ENCODE measurements at places on chromosomes 11 and 22.

- DNase-seq = no peak
These were observed 24.1 kb upstream of the CDC42EP2 start for GRCh38 chr11:65290448-65291165.

DNA sequence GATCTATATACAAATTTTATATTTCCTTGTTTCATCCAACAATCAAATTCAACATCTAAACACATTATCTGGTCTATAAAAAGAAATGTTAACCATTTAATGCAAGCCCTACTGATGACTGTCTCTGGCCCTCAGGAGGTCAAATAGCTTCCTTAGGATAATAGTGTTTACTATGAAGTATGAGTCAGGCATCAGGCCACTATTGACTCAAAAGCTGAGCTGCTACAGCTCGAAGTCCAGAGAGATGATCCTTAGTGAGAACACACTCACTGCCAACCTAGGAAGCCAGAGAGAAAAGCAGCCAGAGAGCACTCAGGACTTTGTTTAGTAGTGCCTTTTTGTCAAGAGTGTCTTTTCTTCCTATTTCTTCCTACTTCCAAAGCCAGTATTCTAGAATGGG lies 171.8 kb downstream of the SOX6 start:
- DNase-seq = no peak

DNA sequence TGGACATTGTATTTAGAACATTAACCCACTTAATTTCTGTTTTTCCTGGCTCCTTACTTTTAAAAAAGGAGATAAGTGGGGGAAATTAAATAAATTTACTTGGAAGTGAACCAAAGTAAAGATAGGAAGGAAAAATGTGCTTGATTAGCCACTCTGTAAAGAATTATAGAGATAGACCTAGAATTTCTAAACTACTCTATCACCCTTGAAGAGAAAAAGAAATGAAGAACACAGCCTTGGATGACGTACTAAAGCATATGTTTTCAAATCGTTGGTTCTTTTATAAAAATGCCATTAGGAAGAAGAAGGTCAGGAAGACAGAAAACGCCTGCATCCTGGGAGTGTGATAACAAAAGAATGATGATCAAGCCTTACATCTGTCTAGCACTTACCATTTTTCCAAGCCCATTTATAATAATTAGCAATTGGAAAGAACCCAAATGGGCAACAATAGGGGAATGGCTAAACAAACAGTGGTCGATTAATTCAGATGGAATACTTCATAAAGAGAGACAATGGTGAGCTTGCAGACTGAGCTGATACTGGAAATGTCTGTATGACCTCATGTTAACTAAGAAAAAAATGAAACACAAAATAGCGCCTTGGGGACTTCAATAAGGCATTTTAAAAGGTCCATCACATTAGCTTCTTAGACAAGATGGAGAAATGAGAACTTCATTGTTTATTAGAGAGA lies 81.0 kb upstream of the LRRC55 start:
- DNase-seq = no peak

- no peak for DNase-seq
These were observed 5.2 kb downstream of the LGR4 start for GRCh38 chr11:27467181-27467913.

GRCh38 chr22:50277761-50278160 lies 7.6 kb upstream of the MAPK11 start:
- DNase-seq = no peak

- DNase-seq = no peak
These were observed 3.5 kb downstream of the YIF1A start for GRCh38 chr11:66285250-66285947.

DNA sequence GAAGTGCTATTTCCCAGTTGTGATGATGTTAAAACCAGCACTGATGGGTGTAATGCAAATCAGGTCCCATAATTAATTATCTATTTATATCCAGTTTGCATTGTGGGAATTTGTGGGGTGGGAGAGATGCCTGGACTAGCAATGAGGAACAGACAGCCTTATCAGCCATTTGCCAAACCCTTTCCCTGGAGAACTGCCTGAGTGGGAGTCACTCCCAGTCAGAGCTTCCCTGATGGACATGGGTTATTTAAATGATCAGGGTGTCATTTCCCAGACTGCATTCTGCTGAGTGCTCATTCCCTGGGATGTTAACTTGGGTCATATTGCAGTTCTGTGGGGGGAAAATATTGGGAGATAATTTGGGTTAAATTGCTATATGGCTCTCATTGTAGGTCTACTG lies 168.5 kb downstream of the NAV2 start:
- no peak for DNase-seq

GRCh38 chr11:65298131-65298535 lies 16.5 kb upstream of the CDC42EP2 start:
- no peak for DNase-seq

- DNase-seq = no peak
These were observed 83.6 kb downstream of the ENTHD1 start for GRCh38 chr22:39809772-39810557.

GRCh38 chr22:19598054-19598855 lies 74.0 kb upstream of the CLDN5 start:
- no peak for DNase-seq

GRCh38 chr11:63837739-63838138 lies 1.2 kb upstream of the MARK2 start:
- DNase-seq = no peak

GRCh38 chr11:31847761-31848160 lies 36.6 kb upstream of the PAX6 start:
- no peak for DNase-seq

DNA sequence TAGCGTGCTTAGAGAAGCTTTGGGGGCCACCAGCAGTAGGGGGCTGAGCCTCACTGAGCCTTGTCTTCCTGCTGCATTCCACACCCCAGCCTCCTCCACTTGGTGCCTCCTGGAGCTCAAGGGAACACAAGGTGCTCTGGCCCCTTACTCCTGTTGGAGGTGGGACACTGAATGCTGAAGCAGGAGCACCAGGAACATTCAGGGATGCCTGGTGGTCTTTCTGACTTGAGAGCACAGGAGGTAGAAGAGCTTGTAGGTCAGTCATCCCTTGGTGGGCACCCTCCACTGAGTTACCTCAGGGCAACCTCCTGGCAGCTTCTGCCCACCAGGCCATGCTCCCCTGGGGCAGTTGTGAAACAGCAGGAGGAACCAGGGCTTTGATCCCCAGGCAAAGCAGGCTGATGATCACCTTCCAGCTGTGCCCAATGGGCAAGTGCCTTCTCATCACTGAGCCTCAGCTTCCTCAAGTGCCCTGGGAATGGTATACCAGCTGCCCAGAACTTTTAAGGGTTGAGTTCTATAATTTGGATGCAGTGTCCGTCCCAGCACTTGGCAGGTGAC lies 50.1 kb downstream of the CABIN1 start:
- no peak for DNase-seq

DNA sequence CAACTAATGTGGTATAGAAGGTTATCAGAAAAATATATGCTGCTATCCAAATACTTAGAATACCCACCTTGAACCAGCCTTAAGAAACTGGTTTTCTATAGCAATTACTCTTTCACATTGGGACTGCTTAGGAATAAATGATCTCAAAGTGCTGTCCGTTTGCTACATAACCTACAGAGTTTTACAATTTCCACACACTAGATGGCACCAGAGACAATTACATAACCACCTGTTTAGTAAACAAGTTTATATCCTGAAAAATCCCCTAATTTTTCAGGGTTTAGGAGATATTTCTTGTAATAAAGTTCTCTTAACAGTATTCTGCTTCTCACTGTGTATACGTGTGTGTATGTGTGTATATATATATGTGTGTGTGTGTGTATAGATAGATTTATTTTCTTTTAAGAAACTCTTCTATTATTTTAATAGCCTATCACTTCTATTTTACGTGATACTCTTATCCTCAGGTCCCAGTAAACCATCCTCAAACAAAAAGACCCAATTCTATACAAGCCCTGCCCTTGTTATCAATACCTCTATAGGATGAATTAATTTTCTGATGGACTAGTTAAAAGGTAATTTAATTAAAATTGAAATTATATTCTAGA lies 6.7 kb upstream of the OR5I1 start:
- no peak for DNase-seq

DNA sequence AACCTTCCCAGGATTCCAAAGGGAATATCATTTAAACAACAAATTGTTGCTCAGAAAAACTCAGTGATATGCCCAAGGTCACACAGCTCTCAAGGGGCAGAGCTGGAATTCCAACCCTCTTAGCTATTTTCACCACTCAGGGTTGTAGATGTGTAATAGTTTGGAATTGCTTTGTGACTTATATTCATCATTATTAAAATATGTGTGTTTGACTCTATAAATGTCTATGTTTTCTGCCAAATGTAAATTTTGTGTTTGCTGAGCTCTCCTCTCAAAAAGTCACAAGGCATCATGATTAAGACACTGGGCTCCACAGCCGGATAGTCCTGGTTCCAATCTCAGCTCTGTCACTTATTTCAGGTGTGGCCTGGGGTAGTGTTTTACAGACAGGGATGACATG lies 407.3 kb downstream of the TMEM135 start:
- DNase-seq = no peak

GRCh38 chr11:20770414-20770946 lies 101.1 kb downstream of the NELL1 start:
- no peak for DNase-seq

- no peak for DNase-seq
These were observed 10.9 kb downstream of the ACO2 start for GRCh38 chr22:41479671-41480396.

- no peak for DNase-seq
These were observed 29.7 kb upstream of the TEF start for GRCh38 chr22:41352058-41352457.

DNA sequence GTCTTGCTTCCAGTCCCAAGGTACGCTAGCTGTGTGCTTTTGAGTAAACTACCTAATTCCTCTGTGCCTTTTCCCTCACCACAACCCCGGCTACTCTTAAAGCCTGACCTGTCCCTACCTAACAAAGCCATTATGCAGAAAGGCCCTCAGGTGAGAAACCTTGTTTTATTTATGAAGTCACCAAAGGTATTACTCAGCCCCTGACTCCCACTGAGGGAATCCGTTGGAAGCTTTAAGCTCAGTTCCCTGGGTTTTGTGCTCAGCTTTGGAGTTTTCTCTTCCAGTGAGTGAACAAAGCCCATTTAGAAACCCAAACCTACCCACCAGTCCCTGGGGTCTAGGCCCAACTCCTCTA lies 90.9 kb downstream of the APIP start:
- DNase-seq = no peak

DNA sequence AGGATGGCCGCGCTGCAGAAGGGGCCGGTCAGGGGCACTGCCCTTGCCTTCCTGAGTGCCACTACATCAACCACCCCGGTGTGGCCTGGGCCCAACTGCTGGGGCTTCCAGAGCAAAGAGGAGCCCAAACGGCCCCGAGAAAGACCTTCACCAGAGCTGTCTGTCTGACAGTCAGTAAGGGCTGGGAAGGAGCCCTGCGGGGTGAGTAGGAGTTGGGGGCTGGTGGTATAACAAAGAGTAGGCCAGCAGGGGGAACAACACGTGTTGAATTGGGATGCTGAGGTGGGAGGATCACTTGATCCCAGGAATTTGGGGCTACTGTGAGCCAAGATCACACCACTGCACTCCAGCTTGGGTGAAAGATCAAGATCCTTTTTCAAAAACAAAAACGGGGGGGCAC lies 3.9 kb downstream of the GSTT4 start:
- DNase-seq = no peak

- no peak for DNase-seq
These were observed 7.4 kb upstream of the PRR33 start for GRCh38 chr11:1899090-1899489.

DNA sequence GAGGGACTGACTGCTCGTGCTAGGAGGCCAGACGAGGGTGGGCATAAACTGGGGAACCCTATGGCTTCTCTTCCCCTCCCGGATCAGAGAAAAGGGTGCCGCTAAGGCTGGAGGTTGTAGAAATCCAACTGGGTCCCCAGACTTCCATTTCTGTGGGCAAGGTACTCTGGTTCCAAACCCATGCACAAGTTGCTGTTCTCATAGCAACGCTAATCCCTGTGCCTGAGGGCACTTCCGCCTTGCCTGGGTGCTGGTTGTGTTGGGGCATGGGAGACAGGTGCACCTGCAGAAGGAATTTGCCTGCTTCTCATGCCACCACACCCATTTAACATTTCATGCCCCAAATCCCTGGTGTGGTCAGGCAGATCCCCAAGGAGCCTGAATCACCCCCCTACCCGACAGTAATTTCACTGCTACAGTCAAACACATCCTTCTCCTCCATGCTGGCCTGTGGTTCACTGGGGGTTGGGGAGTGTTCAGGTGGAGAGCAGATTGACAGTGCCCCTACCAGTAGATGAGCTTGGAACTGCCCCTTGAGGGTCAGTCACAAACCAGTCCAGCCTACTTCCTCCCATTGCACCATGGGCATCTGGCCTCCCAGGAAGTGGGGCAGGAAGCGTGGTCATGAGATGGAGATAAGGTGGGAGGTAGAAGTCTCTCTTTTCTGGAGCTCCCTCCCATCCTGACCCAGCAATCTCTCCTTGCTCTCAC lies 1.2 kb downstream of the C2CD2L start:
- DNase-seq = no peak

DNA sequence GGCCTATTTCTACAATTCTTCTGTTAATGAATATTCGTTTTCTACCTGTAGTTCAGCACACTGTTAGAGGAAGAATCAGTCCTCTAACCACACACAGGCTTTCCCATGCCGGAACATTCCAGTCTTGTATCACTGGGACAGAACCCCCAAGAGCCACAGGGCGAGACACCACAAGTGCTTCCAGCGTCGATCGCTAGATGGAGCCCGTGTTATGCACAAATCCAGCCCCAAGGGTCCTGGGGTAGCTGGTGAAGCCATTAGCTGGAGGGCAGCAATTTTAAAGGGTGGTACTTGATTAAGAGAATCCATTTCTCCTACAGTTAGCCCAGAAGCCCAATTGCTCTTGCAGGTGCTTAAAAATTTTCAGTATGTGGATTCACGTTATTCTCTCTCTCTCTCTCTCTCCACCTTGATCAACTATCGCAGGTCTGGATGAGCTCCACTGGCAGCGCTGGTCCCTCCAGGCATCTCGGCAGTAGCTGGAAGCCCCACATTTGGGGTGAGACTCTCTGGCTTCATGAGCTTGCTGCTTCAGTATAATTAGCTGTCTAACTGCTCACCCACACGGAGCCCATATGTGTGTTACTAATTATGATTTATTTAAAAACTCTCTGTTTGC lies 148.2 kb upstream of the SNX19 start:
- no peak for DNase-seq

- no peak for DNase-seq
These were observed 5.0 kb downstream of the RPS19BP1 start for GRCh38 chr22:39527481-39527961.

DNA sequence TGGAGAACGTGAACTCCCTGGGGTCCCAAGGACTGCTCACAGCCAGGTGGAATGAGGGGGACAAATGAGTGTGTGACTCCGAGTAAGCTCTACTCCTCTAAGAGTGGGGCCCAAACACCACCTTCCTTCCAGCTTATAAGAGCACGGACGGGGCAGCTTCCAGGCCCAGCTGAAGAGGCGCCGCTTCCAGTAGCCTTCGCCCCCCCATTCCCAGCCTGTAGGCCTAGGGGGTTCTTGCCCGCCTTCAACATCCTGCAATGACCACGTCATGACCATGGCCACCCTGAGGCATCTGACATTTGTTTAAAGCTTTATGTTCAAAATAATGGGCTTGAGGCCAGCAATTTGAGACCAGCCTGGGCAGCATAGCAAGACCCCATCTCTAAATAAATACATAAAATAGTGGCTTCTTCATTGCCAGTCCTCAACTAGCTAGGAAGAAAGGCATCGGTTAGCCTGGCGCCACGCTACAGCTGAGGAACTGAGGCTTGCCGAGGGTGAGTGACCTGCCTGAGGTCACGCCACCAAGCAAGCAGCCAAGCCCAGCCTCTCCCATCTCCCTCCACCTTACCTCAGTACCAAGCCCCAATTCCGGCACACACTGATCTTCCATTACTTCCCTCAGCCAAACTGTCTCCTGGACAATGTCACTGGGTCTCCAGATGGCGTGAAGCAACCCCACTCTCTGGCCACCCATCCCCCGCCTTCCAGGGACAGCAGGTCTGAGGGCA lies 7.8 kb upstream of the TNFRSF13C start:
- DNase-seq = no peak
